Stimulated activated CD4-positive, alpha-beta T cell treated with anti-CD3 and anti-CD28 coated beads, Interleukin-1b, Interleukin-23, amount 100 ng/mL, for 1 hour (primary cell): ENCODE measurements at places on chromosomes 7 and 10.

DNA sequence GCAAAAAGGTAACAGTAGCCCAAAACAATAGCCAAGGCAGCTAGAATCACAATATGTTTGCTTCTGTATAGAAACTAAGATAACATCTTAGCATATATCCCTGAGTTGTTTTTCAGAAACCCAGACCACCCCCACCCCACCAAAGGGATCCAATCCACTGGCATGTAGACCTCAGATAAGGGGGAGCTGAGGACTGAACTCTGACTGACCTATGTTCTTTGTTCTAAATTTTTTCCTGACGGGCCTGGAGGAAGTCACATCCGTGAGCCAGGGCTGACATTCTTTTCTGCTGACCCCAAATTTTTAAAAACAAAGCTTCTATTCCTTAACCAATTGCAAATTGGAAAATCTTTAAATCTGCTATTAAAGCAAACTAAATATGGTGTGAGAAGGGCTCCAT, 493.9 kb upstream of the IGFBP3 start:
- no peak for DNase-seq

- DNase-seq: no peak
Observed at GRCh38 chr7:135160098-135160857, 10.2 kb downstream of the CYREN start.

GRCh38 chr10:43861966-43862751, 213.5 kb upstream of the ZNF32 start:
- no peak for DNase-seq

DNA sequence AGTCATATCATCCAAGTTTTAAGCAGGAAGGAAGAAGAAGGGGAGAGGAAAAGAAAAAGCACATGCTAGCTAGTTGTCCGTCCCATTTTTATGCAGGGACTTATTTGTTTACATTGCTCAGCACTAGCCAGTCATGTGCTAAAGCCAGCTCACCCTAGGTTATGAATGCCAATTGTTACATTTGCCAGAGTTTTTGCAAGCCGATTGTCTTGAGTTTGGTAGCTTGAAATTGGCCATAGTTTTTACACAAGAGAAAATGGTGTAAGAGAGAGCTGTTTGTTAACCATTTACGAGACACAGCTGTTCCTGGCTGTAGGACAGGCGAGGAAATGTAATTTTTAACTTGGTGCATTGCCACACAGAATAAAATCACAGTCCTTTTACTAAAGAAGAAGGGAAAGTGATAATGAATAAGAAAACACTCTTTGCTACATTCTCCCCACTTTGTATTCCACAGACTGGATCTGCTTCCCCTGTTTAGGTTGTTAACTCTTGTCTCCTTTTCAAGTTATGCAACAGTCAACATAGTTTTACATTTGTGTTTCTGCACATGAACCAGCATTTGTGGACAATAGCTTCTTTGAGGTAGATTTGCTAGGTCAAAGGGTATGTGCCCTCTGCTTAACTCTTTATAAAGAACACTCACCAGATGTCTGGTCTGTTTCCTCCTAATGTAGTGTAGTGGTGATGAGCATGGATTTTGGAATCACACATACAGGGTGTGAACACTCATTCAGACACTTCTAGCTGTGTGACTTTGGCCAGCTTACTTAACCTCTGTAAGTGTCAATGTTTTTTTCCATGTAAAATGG, 357.2 kb downstream of the LRMDA start:
- no peak for DNase-seq

GRCh38 chr7:150358988-150359621, 9.5 kb upstream of the REPIN1 start:
- DNase-seq: no peak

DNA sequence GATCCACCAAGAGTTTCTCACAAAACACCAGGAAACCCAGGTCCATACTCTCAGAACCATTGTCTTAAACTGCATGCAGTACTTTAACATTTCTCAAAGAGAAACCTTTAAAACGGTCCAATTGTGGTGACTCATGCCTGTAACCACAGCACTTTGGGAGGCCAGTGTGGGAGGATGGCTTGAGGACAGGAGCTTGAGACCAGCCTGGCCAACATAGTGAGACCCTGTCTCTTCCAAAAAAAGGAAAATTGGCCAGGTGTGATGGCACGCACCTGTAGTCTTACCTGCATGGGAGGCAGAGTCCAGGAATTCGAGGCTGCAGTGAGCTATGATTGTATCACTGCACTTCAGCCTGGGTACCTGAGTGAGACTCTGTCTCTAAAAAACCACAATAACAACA, 97.5 kb upstream of the OIT3 start:
- no peak for DNase-seq

DNA sequence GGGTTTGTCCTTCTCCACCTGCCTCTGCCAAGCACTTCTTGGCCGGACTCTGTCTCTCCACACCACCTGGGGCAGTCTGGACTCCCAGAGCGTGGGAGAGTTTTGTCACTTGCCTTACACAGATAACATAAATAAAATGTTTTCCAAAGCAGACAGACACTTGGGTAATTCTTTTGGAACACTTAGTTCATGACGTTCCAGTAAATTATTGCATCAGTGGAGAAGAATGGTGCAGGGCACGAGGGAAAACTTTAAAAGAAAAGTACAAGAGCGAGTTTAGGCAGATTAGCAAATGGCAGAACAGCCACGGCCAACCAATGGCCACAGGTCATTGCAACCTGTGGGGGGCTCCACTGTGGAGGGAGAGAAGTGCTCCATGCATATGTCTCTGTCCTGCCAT, 170.6 kb upstream of the GRB10 start:
- DNase-seq: no peak

DNA sequence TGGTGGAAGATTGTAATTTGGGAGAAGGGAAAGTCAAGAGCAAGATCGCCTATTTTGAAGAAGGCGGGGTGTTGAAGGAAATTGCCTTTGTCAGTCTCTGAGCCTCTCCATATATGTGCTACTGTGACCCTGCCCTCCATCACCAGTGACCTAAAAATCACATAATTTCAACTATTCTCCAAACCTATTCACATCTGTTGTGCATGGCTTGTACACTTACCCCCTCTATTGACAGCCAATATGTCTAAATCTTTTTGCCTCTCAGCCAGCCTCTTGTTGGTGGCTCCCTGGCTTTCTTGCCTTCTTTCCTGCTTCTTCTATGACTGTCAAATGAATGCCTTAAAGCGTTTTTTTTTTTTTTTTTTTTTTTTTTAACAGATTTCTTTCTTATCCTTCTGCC, 295.6 kb downstream of the AUTS2 start:
- no peak for DNase-seq
